ENCODE measurements at places on chromosomes 6 and 20.
A peak's percentile ranks its signal among the peaks of the same experiment; 100 is the strongest.

- DNase-seq: no peak
These were observed 622 bp downstream of the GPANK1 start for GRCh38 chr6:31663961-31664789.

DNA sequence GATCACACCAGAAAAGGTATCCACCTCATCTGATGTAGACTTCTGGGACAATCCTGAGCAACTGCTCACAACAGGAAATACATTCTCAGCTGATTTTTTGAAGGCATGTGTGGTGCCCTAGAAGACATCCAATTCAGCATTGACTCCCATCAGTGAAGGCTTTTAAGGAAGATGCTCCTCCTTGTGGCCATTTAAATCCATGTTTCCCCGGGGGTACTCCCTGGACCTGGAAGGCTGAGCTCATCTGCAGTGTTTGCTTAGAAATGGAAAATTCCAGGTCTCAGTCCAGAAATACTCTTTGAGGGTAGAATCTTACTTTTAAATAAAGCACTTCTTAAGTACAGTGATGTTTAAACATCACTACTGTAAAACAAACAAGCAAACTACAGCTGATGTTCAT, 195.5 kb upstream of the PDE10A start:
- DNase-seq: peak; percentile 20

DNA sequence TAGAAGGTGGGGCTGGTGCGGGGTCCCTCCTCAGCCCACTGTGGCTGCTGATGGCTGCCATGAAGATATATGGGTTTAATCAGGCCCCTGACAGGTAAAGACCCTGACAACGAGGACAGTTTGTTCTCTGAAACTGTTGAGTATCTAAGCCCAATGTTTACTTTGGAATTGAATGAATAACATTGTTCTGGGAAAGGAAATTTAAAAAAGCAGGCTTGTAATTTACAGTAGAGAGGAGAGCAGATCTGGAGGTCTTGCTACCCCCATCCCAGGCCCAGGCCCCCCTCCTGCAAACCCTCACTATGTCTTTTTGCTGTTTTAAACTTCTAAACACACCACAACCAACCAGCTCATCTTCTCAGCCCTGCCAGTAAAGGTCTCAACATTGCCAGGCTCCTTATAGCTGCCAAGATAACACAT, 171.3 kb downstream of the CDC5L start:
- DNase-seq: no peak

GRCh38 chr6:8177721-8178120, 75.4 kb upstream of the EEF1E1 start:
- no peak for DNase-seq

GRCh38 chr6:142697922-142698321, 247.1 kb downstream of the HIVEP2 start:
- no peak for DNase-seq

DNA sequence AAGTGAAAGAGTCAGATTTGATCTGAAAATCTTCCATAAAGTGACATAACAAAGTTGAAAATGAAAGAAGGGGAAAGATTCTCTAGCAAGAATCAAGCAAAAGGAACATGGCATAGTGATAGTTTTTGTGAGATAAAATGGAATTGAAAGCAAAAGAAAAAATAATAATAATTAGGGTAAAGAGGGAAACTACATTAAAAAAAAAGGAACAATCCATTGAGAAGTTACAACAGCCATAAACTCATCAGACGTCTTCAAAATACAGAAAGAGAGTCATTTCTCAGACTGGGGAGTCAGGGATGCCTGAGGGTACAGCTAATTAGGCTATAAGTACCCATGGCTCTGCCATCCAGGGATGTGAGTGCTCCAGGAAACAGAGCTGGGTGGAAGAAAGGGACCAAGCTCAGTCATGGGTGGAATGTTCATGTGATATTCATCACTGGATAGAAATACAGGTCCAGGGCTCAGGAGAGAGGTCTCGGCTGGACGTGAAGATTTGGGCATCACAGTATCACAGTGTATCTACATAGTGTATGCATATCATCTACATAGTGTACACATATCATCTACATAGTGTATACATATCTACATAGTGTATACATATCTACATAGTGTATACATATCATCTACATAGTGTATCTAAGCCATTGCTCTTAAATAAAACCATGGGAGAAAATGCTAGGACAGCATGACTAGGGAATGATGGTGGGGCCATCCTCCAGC, 29.4 kb downstream of the DUSP22 start:
- no peak for DNase-seq

DNA sequence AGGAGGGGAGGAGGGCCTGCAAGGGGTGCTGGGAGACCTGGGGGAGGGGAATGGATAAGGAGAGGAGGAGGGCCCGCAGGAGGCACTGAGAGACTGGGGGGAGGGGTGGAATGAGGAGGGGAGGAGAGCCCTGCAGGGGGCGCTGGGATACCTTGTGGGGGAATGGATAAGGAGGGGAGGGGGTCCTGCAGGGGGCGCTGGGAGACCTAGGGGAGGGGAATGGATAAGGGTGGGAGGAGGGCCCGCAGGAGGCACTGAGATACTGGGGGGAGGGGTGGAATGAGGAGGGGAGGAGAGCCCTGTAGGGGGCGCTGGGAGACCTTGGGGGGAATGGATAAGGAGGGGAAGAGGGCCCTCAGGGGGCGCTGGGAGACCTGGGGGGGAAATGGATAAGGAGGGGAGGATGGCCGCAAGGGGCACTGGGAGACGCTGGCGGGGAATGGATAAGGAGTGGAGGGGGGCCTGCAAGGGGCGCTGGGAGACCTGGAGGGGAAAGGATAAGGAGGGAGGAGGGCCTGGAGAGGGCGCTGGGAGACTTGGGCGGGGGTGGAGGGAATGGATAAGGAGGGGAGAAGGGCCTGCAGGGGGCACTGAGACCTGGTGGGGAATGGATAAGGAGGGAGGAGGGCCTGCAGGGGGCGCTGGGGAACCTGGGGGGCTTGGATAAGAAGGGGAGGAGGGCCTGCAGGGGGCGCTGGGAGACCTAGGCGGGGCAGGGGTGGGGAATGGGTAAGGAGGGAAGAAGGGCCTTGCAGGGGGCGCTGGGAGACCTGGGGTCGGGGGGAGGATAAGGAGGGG, 1.3 kb upstream of the CTCFL start:
- peak; percentile 32 for DNase-seq

DNA sequence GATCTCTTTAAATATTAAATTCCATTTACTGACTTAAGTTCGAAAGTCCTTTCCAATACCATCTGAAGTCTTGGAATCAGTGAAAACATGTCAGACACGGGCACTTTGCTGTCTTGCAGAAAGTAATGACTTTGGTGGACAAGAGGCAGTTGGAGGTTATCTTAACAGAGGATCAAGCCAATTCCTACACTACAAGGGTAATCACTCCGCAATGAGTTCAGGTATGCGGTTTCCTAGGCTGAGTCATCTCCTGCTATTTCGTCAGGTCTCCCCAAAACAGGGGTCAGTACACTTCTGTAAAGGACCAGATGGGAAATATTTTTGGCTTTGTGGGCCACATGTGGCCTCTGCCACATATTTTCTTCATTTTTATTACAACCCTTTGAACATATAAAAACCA, 656.6 kb downstream of the KIF16B start:
- DNase-seq: no peak

- no peak for DNase-seq
These were observed 73.7 kb downstream of the DTNBP1 start for GRCh38 chr6:15588971-15589634.

GRCh38 chr6:45327956-45328522, at the start of gene RUNX2:
RUNX2 (plus strand) TSS chr6:45328330; CDS start chr6:45328727, 397 bp downstream.
- DNase-seq: peak; percentile 3

DNA sequence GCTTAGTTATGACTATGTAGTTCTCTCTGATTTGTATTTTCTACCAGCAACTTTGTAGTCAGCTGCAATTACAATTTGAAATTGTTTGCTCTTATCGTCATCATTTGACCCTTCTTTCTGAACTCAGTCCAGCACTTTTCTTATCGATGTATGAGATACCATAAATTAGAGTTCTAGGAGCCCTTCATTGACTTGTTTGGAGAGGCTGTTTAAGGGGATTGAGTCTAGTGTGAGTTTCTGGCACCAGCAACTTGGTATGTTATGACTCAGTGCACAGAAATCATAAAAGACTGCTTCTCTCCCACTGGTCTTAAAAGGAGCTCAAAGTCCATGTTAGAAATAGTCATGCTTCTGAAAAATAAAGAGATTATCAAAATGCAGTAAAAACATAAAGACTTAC, 190.3 kb downstream of the TENT5A start:
- DNase-seq: no peak

DNA sequence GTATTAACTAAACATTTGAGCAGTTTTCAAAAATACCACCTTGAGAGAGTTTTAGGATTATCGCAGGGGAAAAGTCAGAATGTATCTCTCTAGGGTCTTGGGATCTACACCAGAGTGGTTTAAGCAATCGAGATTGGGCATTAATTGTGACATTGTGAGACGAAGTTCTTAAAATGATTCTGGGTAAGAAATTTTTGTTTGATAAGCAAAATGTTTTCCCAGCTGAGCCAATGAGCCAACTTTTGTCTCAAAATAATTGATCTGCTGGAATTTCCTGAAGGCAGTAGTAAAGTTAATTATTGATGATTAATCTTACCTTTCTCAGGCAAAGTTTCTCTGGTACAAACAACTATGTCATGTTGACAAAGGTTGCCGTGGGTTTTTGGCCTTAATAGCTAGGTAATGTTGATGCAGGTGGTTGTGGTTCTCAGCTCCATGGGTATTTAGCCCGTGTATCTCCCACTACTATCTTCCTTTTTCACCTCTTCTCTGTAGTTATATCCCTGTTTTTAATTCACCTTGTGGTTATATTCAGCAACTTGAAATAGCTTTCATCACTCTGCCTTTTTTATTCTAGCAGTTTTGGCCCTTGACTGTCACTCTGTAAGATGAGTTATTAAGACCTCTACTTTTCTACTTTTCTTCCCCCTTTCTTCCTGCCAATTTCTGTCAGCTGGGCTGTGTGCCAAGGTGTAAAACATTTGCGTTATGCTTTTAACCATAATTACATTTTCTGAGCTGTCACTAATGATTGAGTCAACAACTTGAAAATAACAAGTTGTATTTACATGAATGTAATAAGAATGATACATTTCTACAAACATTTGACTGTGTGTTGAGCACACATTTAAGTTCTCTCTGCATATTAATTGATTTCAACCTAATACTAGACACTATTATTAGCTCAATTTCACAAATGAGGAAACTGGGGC, 368.3 kb upstream of the BTBD3 start:
- DNase-seq: no peak

DNA sequence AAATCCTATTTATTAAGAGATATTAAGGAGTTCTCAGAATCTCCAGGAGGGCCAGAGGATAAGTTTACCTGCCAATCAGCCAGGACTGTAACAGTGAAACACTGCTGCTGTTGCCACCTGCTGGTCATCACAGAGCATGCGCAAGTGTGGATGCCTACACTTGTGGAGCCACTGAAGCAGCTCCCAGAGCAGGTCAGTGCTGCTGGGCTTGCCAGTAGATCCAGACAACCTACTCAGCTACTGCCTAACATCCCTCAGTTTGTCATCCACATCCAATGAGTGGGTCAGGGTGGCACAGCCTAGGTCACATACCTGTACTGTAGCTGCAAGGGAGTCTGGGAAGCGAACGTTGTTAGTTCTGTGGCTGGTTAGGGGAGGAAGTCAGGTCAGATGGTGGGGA, 18.3 kb upstream of the NHSL1 start:
- DNase-seq: peak; percentile 36

- DNase-seq: no peak
These were observed 659.2 kb downstream of the HDGFL1 start for GRCh38 chr6:23228439-23229024.

DNA sequence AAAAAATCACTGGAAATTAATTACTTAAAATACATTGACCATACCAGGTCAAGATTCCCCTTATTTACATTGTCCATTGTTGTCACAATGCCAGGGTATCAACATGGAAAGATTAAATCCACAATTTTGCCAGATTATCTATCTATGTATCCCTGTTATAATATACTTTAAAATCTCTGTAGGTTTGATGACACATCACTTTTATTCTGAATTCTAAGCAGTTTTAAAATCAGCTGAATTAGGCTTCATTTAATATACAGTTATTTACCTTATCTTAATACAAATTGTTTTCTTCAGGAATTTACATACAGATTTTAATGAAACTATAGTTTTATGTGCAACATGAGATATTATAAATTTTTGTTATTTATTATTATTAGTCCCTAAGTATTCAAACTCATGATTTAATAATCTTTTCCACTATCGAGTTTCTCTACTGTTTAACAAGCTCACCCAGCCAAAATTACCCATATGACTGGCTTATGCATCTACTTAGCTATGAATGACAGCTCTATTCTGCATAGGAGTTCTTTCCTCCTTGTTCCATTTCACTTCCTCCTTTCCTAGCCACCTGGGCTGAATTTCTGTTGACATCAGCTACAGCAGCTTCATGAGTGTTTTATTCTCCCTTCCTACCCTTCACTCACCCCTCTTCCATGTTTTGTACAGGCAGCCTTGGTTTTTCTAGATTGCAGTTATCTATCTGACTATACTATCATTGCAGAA, 654.2 kb upstream of the MAP3K7 start:
- no peak for DNase-seq

GRCh38 chr6:167860550-167861226, 34.0 kb downstream of the AFDN start:
- DNase-seq: no peak

GRCh38 chr20:20210327-20210726, 157.6 kb upstream of the INSM1 start:
- DNase-seq: no peak

- DNase-seq: no peak
These were observed 256.5 kb upstream of the RREB1 start for GRCh38 chr6:6851059-6851948.

DNA sequence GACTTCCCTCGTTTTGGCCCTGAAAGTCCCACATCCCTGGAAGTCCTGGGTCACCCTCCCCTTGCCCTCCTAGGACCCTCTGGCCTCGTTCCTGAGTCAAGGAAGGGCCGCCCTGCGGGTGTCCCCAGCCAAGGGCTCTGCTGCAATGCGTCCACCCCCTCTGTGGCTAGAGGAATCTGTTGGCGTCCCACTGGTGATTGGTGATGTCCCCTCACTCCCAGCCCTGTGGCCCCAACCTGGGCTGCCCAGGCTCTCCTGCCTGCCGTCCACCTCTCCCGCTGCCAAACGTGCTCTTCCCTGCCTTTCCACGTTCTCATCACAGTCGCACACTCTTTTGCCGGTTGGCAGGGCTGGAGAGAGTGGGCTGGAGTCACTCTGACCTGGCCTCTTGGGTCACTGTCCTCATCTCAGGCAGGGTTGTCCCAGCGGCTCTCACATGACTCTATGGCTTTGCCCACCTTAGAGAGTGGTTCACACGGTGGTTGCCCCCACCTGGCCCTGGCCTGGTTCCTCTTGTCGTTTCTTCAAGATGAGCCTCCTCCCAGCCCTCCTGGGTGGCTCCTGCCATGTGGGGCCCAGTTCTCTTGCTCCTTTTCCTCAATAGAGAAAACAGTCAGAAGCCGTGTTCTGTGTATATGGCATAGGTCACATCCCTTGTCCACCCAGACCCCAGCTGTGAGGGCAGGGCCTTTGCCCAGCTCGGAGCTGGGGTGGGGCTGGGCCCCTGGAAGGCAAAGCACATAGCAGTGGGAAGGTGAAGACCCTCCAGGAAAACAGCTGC, 100.9 kb downstream of the TMEM242 start:
- no peak for DNase-seq
